NCI-H510A treated with DMSO at 0.1 percent for 48 hours (cell line): ENCODE measurements at places on chromosomes 11 and 22.
A peak's percentile ranks its signal among the peaks of the same experiment; 100 is the strongest.

- no peak for DNase-seq
Observed at GRCh38 chr11:7514099-7514591, 346 bp downstream of the PPFIBP2 start.

DNA sequence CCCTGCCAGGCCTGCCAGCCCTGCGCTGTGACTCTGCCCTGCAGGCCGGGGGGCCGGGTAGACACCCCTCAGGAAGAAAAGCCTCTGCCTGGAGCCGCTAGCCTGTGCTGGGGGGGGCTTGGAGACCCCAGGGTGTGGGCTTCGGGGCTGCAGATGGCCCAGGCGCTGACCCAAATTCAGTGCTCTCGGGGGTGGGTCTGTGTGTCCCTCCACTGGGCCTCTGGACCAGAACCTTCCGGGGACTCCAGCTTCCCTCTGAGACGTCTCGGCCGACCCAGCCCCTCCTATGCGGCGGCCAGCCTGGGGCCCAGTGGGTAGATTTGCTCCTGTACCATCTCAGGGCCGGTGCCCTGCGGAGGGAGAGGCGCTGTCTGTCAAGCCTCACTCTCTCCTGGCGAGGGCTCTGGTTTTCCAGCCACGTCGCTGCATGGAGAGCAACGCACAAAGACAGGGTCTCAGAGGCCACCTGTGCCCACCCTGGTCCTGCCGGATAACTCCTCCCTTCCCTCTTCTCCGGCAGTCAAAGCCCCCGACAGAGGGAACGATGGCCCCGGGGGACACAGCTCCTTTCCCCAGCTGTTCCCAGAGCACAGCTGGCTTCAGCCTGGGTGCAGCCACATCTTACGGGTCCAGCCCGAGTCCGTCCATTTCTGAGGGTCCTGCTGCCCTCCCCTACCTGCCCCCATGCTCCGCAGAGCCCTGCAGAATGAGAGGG is 40.1 kb upstream of the TOLLIP start:
- DNase-seq: no peak

DNA sequence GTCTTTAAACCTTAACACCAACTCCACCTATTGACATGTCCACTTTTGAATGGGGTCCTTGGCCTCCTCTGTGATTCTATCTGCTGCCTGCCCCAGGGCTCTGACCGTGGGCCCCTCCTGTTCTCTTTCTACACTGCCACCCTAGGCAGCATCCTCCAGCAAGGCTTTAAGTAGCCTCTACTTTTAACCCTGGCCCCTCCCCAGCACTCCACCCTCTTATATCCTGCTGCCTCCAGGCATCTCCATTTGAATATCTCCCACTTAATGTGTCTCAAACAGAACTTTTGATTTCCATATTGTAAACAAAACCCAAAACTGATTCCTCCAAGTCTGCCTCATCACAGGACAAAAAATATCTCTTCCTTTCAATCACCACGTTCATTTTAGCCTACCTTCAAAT is 90.5 kb upstream of the ARHGAP32 start:
- peak; percentile 77 for DNase-seq

DNA sequence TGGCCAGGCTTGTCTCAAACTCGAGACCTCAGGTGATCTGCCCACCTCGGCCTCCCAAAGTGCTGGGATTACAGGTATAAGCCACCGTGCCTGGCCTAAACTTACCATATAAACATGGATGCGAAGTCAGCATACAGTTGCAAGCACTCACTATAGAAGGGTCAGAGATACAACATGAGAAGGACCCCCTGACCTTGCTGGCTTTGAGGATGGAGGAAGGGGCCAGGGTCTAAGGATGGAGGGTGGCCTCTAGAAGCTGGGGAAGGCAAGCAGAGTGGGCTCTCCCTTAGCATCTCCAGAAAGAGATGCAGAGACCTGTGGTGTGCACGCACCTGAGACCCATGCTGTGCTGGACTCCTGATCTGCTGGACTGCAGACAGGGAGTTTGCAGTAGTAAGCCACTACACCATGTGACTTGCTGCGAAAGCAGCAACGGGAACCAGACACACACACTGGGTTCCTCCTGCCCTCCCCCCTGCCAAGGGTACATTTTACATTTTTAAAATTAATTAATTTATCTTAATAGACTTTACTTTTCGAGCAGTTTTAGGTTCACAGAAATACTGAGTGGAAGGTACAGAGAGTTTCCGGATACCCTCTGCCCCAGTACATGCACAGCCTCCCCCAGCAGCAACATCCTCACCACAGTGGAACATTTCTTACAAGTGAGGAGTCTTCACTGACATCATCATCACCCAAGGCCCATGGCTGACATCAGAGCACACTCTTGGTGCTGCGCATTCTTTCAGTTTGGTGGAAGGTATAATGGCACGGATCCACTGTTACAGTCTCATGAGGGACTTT is 170.1 kb upstream of the B3GAT1 start:
- no peak for DNase-seq
